ENCODE measurements at places on chromosomes 3 and 15. TPM values are rescaled to one million over a fixed set of nuclear protein-coding genes. Genes with fewer than 3 reads are reported as not detected.

- DNase-seq = no peak
Measured at GRCh38 chr3:156293566-156293965, 173.2 kb downstream of the KCNAB1 start.

DNA sequence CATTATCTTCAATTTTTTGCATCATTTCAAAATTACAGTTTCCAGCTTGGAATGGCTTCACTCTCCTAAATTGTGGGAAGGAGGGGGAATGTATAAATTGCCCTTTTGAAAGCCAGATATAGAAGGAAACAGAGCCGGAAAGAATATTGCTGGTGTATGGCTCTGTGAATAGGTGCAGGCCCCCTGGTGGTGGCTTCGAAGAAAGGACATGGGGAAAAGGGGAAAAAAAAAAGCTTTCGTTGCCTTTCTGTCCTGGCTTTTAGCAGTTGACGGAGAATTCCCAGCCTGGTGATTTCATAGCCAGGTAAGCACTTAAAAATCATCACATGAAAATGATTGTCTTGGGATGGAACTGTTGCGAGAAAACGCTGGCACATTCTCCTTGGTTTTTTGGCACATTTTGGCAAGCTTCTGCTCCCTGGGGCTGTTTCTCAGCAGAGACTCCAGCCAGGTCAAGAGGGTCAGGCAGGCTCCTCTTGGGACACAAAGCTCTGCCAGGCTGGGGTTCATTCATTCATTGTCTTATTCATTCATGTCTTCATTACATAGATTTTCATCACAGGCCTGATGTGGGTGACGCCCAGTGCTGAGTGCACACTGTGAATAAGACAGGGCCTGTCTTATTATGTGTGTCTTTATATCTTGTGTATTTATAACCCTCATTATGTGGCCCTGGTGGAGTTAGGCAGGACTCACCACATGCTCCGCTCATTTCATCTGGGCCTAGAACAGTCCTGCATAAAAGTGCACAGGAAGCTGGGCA lies 300.0 kb upstream of the TPM1 start:
- peak; percentile 36 for DNase-seq

DNA sequence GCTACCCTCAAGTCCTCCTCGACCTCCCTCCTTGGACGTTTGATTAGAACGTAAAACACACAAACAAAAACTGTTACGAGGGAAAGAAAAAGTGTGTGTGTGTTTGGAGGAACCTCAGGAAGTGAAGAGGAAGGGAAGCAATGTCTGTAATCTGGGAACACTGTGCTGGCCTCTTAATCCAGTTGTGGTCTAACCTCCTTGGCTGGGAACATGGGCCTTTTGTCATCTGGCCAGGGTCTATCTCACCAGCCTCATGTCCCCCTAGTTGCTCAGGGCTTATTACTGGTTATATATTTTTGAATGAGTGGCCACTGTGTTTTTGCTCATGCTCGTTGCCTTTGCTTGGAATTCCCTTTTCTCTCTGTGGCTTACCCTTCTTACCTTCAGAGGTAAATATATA lies 89.0 kb upstream of the RASGRF1 start:
- no peak for DNase-seq

Gene CPA3
- total RNA-seq = 2.6 TPM

Gene CCK
- total RNA-seq = not detected

Gene WDR72
- total RNA-seq = 0.09 TPM

Data from heart right ventricle (tissue), 16 donors.